ELR (cell line): ENCODE measurements at places on chromosomes 3 and 15.

- DNase-seq, result no peak
Observed at GRCh38 chr3:65702202-65702601, 336.5 kb downstream of the MAGI1 start.

DNA sequence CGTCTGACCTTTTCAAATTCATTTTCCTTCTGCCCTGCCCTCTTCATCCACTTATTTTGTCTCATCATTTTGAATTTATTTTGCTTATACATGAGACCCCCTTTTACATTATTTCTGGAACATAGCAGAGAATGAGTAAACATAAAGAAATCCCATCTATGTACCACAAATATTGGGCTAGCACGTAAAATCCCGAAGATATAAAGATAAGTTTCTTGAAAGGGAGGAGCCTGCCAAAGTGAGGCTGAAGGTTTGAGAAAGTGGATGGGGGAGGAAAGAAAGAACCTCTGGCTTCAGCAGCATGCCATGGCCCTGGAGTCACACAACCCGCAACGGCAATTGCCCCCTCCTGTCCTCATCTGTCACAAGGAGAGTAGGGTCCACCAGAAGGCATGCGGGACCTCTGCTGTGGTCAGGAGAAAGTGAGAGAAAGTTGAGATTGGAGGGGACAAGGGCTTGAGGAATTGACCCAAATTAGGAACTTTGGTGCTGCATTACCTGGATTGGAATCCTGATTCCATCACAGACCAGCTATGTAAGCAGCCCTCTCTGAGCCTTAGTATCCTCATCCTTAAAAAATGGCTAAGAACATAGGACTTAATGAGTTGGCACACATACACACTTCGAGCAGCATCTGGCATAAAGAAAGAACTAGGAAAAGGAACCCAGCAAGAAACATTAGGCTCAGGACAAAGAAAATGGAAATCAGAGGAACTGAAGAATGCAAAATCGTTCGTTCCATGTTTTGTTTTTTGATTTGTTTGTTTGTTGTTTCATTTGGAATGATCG is 53.7 kb upstream of the GYG1 start:
- peak; percentile 86 for DNase-seq

GRCh38 chr3:183295211-183295610 is 42.2 kb downstream of the B3GNT5 start:
- peak; percentile 66 for DNase-seq

- DNase-seq, result no peak
Observed at GRCh38 chr15:84960391-84961113, 21.1 kb upstream of the PDE8A start.

DNA sequence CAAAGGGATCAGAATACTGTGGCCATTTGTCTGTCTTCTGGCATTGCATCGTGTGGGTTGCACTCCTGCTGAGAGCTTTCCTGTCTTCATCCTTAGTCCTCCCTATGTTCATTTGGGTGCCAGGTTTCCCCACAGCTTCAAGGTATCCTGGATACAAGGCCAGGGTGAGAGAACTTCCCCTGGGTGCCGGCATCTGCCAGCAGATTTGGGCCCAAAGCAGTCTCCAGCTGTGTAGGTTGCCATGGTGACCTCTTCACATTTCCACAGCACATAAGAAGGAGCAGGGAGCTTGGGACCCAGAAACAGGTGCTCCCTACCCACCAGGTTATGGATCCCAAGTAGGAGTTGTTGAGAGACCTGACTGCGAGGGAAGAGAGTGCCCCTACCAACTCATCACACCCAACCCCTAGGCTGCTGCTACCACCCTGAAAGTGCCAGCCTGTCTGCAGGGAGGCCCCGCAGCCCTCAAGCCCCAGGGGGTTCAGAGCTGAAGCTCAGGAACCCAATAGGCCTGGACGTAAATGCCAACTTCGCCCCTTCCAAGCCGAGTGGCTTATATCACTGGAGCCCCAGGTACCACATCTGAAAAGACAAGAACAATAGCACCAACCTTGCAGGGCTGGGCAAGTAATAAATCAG is 19.9 kb downstream of the TTC21A start:
- DNase-seq, result no peak

GRCh38 chr3:96986241-96986640 is 171.8 kb downstream of the EPHA6 start:
- DNase-seq, result no peak

GRCh38 chr3:122004991-122005565 is 17.0 kb downstream of the ILDR1 start:
- no peak for DNase-seq

DNA sequence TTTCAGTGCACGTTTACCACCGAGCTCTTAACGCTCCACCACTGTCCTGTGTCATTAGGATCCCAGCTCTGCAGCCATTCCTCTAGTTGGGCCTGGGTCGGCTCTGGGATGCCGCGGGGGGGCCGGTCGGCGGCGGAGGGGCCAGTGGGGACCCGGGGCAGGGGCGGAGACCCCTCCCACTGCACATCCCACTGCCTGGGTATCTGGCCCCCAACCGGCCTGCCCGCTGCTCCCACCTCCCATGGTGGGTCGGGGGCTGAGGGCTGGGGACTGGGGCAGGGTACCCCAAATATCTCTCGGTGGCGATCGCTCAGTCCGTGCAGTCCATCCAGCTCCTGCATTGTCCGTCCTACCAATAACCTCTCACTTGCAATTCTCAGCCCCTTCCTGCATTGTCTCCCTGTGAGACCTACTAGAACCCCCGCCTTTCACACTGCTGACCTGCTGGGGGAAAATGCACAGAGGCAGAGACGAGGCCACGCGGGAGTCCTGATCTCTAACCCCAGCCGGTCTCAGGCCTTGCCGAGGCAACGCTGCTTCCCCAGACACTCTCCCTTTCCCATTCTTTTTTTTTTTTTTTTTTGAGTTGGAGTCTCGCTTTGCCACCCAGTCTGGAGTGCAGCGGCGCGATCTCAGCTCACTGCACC is 24.0 kb upstream of the MUC20 start:
- no peak for DNase-seq

DNA sequence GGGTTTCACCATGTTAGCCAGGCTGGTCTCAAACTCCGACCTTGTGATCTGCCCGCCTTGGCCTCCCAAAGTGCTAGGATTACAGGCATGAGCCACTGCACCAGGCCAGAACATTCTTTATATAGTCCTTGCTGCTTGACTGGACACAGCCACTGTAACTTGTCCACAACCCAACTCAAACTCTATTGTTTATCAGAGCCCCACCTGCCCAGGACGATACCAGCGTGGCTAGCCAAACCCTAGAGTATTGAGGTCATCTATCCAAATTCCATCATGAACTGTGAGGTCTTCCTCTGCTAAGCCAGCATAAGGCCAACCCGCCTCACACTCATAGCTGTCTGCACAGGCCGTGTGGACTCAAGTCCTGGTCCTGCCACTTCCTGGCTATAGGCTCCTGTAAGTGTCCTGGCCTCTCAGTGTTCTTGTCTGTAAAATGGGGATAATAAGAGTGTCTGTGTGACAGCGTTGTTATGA is 63.9 kb downstream of the DAPK2 start:
- no peak for DNase-seq

- DNase-seq, result no peak
Observed at GRCh38 chr3:34359064-34359463, 560.6 kb downstream of the PDCD6IP start.

DNA sequence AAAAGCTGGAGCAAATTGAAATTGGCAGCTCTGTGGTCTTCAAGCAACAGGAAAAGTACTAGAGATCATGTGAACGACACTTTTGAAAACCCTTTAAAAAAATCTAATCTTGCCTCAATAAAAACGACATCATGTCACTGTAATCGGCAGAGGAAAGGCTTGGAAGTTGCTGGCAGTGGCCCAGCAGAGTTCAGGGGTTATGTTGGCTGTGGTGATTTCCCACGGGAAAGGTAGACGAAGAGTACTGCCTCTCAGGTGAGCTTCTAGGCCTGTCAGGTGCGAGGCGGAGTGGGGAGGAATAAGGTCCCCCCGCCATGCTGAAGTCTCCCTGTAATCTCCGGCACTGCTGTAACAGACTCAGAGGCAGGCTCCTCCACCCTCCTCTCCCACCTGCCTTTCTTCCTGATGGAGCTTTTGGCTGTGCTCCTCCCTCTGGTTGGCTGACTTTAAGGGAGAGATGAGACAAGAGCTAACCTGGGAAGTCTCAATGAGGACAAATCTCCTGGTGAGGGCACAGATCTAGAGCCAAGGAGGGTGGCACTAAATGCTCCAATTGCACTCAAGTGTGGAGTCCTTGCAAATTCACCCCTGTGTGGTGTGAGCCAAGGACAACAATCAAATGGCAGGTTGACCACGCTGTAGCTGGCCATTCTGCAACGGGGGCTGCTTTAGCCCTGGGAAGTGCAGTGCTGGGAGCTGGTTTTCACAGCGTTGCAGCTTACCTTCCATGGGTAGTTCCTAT is 18.7 kb upstream of the HES1 start:
- no peak for DNase-seq
